DMS79 (cell line): ENCODE measurements at places on chromosomes 7 and 10.
A peak's percentile ranks its signal among the peaks of the same experiment; 100 is the strongest.

DNA sequence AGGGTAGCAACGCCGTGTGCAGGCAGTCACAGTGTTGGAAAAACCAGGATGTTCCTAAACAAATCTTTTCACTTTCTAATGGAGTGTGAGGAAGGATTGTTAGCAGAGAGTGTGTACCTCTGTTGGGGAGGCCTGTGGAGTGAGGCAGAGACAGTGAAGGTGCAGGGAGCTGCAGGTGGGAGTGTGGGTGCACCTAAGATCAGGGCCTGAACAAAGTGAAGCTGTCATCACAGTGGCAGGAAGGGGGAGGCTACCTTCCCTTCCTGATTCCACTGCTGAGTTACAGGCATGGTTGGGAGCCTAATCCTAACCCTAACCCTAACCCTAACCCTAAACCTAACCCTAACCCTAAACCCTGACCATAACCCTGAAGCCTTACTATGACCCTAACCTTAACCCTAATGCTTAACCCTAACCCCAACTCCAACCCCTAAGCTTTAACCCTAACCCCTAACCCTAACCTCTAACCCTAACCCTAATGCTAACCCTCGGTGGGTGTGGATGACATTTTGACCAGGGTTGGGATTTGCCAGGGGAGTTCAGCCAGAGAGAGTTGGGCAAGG, 158.8 kb upstream of the KLF6 start:
- no peak for DNase-seq

DNA sequence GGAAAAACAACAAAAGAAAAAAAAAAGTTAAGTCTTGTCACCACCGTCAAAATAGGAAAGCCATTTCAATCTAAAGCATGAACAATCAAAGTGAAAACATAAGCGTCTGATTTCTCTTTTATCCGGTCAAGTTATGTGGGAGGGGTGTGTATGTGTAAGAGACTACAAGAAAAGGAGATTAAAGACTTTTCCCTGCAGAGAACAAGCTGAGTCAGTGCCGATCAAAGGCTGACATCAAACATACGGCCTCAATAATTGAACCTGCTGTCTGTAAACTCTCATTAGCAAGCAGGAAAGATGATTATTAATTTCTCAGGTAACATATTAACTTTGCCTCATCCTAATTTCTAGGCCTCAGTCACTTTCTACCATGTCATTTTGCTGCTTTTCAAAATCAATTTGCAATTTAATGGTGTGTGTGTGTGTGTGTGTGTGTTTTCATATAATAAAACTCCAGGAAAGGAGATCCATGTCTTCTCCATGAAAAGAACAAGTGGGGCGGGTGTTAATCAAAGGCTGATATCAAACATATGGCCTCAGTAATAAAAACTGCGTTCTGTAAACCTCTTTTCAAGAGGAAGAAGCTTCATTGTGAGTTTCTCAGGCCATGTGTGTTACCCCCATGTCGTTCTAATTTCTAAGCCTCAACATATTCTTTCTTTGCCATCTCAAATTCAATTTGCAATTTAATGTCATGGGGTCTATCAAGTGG, 649.1 kb upstream of the SORCS1 start:
- DNase-seq: no peak

DNA sequence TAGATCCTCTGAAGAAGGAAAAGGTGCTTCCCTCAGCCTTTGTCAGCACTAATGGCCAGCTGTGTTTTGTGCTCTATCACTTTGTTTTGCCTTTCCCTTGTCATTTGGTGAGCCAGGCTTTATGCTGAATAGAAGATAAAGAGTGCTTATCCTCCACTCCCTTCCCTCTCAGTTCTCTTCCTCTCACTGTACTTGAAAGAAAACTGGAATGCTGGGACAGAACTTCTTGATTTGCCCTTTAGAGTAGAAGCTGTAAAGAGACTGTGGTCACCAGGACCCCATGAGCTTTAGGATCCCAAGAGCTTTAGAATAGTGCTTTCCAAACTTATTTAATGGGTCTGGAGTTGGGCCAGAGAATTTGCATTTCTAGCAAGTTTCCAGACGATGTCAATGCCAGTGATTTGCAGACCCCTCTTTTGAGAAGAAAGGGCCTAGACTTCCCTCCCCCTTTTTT, 81.4 kb downstream of the LRRC4 start:
- no peak for DNase-seq

DNA sequence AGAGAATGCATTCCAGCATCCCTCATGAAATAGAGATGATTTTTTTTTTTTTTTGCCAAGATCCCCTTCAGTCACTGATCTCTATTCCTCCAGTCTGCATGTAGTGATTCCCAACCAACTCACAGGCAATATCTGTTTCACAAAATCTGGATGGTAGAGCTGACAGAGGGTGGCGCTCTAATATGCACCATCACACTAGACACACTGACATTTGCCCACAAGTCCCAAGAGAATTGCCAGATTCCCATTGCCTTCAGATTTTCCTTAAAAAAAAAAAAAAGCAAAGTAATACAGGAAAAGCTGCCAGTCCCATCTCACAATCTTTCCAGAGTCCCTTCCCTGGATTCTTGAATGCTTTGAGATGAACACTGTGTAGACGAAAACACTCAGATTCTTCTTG, 301.0 kb downstream of the SORCS1 start:
- DNase-seq: no peak

GRCh38 chr7:30034501-30034900, 6.3 kb downstream of the PLEKHA8 start:
- DNase-seq: no peak

DNA sequence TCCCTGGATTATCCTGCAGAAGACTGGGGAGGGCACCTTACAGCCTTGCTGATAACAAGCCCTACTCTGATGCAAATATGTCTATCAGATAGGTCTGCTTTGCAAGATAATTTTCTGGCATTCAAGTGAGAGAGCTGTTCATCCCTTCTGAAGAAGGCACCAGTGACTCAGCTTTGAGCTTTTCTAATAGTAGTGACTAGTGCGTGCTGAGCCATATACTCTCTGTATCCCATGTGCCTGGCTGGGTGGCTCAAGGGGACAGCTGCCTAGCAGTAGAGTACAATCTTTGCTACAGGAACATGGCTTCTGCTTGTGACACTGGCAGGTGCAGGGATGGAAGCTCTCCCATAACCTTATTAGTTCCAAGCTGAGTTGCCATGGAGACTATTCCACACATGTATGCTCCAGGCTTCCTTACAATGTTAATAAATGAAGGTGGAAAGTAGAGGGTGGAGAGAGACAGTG, 35.0 kb upstream of the ABCB4 start:
- DNase-seq: no peak

DNA sequence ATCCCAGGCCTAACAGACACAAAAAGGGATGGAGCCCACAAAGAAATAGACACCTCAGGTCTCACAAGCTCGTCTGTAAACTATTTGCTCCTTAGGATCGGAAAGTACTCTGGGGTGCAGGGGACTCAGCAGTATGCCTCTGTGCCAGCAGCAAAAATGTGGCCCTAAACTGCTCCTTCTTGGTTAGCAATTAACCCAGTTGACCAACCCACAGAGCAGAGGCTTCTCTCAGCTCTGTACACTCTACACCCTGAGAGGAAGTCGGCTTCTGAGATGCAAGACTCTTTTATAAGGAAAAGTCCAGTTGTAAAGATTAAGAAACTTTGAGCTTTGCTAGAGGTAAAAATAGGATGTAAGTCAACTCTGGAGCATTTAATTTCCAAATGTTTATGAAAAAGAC, 156.3 kb upstream of the PRSS58 start:
- no peak for DNase-seq

DNA sequence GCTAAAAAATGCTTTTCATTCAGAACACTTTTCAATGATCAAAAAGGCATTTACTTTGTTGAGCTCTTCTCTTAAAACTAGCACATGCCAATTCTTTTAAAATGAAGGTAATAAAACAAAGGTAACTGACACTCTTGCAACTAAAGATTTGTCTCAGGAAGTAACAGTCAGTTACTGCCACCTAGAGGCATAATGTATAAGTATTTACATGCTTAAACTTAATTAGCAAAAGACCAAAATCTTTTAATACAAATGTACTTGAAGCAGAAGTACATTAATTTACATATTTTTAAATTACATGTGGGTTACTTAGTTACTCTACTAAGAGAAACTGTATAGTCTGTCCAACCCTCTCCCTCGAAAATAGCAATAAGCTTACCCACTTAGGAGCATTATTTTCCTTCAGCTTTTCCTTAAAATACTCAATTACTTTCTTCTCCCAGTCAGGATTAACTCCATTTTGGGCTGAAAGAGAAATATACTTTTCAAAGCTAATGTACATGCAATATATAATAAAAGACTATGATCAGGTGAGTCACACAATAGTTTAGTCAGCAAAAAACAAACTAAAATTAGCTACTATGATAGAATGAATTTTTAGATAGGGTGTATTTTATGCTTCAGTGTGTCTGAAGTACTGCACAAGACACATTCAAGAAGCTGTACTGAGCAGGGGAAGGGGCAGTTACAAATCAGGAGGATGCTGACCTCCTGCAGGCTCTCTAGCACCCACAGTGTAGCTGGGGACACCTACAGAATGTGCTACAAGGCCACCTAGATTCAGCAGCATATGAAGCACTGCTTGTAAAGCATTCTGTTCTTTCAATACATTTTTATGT, 13.0 kb downstream of the MCMBP start:
- DNase-seq: no peak

- DNase-seq: peak; percentile 17
These were observed 745 bp upstream of the ORAI2 start for GRCh38 chr7:102432442-102433218.

DNA sequence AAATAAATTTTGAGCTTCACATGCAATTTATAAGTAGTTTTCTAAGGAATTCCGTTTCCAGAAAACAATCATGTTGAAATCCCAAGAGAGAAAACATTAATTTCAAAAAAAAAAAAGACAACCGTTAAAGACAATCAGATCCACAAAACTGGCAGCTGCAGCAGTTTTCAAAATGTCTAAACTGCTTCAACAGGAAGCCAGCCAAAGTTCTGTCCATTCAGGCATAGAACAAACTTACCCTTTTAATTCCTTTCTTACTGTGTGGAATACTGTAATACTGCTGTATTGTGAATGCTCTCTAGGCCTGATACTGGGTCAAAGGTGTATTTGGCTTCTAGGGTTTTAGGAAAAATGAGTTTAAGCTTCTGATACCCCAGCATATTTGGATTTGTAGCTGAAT, 31.6 kb downstream of the HOXA1 start:
- DNase-seq: peak; percentile 6

DNA sequence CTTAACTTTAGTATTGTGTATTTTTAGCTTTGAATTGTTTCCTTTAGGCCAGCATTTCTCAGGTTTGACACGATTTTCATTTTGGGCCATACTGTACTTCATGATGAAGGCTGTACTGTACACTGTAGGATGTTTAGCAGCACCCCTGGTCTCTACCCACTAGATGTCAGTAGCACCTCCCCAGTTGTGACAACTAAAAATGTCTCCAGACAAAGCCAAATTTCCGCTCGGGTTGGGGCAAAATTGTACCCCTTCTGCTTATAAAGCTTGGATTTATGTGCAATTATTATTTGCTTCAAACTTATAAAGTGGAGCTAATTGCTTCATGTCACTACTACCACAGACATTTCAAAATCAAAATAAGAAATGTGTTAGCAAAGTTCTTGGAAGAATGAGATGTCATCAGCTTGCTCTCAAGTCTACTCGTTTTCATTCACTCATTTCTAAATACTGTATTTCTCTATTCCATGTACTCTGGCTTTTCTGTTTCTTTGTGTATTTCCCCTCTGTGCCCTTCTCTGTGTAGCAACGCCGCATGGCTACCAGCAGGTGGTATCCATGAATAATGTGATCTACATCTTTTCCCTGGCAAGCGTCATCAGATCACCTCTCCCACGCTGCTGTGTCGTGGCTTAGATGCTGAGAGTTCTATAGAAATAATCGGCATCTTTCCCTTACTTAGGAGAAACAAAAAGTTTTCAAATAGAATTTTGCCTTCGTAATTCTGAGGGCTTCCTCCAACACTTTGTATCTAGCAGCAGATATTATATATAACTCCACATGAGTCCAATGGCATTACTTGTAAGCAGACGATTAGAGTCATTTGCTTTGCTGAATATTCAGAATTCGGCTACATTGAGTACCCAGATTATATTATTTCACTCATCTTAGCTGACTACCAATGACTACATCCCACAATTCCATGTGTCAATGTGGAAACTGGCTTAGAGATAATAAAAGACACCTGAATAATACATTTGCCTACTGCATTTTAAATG, 47.8 kb upstream of the CALCR start:
- DNase-seq: no peak

GRCh38 chr7:38181111-38181510, 3.1 kb downstream of the STARD3NL start:
- DNase-seq: no peak

DNA sequence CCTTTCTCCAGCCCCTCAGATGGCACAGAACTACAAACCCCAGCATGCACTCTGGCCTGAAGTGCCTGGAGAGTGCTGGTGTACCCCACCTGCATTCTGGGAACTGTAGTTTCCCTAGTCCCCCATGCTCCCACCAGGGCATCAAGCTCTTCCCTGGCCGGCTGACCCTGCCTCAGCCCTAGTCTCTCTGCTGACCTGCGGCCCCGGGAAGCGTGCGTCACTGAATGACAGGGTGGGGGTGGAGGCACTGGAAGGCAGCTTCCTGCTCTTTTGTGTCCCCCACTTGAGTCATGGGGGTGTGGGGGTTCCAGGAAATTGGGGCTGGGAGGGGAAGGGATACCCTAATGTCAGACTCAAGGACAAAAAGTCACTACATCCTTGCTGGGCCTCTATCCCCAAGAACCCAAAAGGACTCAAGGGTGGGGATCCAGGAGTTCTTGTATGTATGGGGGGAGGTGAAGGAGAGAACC, 2.1 kb downstream of the NOS3 start:
- no peak for DNase-seq

DNA sequence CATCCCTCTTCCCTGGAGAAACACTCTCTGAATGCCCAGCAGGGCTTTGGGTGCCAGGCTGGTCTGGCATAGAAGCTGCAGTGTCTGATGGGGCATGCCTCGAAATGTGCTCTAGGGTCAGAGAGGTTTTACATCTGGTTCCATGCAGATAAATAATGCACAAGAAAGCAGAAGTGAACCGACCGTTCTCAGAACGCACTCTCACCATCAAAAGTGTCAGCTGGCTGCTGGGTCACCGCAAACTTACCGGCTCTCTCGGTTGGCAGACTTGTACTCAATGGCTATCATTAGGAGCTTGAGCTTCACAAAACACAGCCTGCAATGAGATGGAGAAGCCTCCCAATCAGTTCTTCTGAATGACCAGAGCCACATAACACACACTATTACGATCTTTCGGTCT, 610.0 kb downstream of the KCNMA1 start:
- no peak for DNase-seq

DNA sequence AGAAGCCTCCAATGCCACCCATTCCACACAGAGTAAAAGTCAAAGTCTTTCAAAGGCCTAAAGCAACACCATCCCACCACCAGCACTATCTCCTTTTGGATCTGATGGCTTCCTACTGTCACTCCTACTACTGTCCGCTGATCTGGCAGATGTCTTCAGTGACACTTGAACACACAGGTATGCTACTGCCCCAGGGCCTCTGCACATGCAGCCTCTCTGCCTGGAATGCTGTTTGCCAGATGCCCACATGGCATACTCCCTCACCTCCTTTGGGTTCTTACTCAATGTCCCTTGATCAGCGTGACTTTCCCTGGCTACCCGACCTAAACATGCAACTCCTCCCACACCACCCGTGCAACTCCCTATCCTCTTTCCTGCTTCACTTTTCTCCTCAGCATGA, 512.4 kb downstream of the KCNMA1 start:
- no peak for DNase-seq
